ENCODE measurements at places on chromosomes 7 and 10. TPM values are rescaled to one million over a fixed set of nuclear protein-coding genes. Genes with fewer than 3 reads are reported as not detected.

- DNase-seq = no peak
Measured at GRCh38 chr10:32954080-32954479, 4.0 kb downstream of the ITGB1 start.

Gene CTBP2
- 101 TPM for total RNA-seq

Gene ACTL6B
- not detected for total RNA-seq

DNA sequence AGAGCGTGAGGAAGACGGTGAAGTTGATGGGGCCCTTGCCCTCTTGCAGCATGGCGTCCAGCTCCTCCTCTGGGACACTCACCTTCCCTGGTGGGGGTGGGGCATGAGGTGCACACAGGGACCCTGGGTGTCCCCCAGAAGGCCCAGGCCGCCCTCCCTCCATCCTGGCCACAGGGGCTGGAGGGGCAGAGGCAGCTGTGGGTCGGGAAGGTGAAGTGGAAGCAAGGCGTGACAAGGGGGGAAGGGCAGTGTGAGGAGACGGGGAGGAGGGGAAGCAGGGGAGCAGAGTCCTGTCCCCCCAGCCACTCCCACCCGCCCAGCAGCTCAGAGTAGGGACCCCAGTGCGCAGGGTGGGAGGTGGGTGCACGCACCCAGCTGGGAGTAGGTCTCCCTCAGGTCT lies 791 bp downstream of the MYL7 start:
- no peak for DNase-seq
